Hepatocyte (in vitro differentiated cells): ENCODE measurements at places on chromosomes 13 and 19.

DNA sequence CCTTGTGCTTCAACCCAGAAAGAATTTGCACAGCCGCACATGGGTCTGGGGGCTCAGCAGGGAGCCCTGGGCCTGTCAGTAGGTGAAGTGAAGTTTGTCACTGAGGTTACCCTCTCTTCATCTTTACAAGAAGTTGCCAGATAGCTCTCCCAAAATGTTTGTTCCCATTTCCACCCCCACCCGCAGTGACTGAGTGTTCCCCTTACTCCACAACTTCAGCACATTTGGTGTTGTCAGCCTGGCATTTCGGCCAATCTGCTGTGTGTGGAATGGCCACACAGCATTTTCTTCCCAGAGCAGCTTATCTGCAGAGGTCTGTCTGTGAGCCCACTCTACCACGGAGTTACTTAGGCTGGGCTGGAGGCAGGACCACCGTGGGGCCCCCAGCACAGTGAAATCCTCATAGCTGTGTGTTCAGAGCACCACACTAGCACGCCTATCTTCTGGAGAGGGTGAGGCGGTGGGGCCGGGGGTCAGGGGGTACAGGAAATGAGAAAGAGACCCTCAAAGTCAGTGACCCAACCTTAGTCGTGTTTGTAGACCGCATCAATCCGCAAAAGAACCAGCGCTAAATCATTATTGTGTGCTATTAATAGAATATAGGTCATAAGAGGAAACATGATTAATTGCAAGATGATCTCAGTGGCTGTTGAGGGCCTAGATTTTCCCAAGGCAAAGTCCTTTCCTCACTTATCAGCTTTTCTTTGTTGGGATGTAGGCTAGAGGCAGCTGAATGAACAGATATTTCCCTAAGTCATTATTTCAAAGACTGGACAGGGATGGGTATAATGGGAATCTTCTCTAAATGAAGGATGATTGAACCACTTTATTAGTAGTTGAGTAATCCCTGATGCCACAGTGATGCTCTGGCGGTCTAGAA lies 116.0 kb downstream of the SIPA1L3 start:
- no peak for DNase-seq

- DNase-seq, result no peak
Measured at GRCh38 chr19:30656520-30657100, 284.4 kb downstream of the ZNF536 start.

DNA sequence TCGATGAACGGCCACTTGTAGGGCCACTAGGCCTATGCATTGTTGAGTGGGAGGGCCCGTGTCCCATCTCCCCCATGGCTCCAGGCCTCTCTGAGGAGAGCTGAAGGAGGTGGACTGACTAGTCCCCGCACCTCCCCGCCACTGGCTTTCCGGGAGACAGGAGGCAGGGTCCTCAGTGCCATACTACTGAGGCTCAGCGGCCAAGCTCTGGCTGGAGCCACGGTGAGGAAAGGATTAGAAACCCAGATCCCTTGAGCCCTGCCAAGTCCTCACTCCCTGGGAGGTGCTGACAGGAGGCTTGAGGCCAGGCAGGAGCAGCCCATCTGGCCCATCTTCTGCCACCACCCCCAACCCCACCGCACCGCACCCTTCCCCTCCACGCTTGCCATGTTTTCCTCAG lies 29.0 kb downstream of the CCDC8 start:
- DNase-seq, result no peak

DNA sequence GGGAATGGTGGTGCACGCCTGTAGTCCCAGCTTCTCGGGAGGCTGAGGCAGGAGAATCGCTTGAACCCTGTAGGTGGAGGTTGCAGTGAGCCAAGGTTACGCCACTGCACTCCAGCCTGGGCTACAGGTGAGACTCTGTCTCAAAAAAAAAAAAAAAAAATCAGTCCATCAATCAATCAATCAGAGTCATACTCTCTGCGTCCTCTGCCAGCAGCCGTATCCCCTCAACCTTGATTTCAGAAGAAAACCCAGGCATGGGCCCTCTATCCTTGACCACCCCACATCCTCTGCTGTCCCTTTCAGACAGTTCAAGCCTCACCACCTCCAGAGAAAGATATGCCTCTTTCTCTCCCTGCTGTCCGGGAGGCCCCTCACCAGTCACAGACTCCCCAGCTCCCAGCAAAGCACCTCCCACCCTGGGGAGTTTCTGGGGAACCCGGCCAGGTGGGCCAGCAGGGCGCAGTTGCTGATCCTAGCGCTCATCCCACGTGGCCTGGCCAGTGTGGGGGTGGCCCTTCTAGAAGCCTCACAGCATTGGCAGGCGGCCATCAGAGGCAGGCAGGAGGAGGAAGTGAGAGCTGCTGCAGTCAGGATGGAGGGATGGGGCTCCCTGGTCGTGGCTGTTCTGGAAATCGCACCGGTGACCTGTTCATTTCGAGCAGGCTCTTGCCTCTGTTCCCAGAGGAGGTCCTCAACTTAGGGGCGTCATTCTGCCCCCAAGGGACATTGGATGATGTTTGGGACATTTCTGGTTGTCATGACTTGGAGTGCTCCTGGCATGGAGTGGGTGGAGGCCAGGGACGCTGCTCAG lies 10.2 kb upstream of the JSRP1 start:
- DNase-seq, result no peak

GRCh38 chr19:13033244-13033643 lies 38.0 kb downstream of the NFIX start:
- no peak for DNase-seq
